Daoy (cell line): ENCODE measurements at places on chromosomes 11 and 22.
A peak's percentile ranks its signal among the peaks of the same experiment; 100 is the strongest.

GRCh38 chr22:45916515-45916914 is 60.4 kb downstream of the WNT7B start:
- no peak for DNase-seq

GRCh38 chr11:130171534-130171933 is 12.0 kb downstream of the ST14 start:
- no peak for DNase-seq

DNA sequence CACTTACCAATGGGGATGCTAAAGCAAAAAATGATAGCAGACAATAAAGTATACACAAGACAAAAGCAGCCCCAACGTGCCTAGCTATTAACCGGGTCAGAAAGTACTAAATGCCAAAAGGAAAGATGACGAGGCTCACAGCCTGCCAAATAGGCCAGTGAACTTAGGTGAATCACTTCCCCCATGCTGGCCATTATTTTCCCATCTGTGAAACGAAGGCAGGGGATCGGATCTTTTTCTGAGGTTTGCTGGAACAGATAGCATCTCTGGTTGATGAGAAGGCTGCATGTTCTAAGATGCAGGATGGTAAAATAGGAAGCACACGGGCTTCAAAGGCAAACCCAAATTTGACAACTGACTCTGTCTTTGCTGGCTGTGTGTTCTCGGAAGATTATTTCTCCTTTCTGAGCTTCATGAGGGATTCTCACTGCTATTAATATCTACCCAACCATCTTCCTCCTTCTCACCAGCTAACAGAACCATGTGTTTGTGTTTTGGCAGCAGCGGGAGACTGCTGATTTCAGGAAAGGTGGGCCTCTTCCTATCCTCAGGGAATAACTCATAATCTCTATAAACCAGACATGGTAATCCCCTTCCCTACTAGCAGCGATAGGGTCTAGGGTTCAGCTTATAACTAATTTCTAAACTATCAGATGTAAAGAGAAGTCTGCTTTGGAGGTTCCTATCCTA is 390.7 kb downstream of the LARGE1 start:
- peak; percentile 82 for DNase-seq

- no peak for DNase-seq
These were observed 1.2 kb downstream of the VEGFB start for GRCh38 chr11:64235437-64236161.

DNA sequence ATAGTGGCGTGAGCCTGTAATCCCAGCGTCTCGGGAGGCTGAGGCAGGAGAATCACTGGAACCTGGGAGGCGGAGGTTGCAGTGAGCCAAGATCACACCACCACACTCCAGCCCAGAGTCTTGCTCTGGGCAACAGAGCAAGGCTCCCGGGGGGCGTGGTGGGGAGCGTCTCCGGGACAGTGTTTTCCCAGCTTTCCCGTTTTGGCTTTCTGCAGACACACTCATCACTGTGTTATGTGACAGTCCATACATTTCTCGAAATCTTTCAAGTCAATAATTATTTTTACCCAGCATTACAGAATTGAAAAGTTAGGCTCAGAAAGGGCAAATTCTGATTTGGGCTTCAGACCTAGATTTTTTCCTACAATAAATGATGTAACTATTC is 31.7 kb downstream of the NEAT1 start:
- no peak for DNase-seq

DNA sequence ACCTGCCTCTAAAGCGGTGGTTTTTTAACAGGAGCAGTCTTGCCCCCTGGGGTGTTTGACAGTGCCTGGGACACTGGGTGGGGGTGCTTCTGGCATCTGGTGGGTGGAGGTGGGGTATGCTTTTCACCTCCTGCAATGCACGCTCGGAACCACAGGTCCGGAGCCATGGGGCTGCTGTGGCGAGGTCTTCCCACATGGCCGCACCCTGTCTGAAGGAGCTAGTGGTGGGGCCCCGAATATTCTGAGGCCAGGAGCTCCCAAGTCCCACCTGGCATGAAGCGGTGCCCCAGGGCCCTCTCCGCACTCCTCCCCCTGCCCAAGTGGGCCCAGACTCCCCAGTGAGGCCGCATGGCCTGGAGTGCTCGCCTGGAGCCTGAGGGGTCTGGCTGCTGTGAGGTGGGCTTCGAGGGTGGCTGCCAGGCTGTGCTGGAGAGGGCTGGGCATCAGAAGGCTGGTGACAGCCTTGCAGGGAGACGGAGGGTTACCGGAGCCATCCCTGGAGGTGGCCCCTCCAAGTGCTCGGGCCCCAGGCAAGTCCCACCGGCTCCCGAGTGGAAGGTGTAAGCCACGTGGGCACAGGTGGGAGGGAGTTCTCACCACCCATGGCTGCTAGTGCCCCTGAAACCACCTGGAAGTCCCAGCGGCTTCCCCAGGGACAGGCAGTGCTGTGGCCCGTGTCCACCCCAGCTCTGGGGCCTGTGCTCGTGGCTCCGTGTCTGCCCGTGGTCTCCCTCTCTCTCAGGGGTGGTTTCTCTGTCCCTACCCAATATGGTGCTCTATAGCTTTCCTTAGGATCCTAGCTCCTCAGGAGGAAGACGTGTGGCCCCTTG is 15.1 kb downstream of the TBX1 start:
- no peak for DNase-seq

- peak; percentile 84 for DNase-seq
These were observed 73.2 kb upstream of the BLID start for GRCh38 chr11:122189229-122189628.

DNA sequence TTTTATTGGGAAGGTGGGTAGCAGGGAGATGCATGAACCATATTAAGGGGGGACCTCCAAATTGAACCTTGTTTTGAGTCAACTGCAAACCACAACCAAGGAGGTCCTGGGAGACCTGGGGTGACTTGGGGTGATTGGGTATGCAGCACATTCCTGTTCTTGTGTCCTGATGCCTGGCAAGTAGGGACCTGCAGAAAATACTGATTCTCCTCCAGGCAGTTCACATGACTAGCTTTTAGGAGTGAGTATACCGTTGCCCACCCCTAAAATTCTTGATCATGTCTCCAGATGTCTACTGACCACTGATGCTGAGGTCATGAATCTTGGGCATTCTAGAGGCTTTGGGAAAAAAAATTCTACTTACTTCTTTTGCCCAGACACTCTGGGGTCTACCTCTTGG is 6.3 kb downstream of the EHF start:
- DNase-seq: no peak

DNA sequence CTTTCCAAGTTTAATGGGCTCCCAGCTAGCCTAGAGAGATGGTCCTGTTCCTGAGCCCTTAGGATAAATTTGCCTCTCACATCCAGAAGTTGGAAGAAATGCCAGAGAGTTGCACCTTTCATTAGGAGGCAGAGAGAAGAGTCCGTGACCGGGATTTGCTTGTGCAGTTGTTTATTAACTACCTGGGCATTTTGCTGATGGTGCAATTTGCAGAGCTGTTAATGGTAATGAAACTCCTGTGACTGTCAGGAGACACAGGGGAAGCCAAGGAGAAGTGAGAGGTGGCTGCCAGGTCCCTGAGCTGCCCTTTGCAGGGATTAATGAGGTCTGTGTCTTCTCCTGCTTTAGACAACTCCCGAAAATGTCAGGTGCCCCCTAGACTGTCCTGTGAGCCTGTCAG is 69.1 kb upstream of the B3GAT1 start:
- DNase-seq: no peak

- DNase-seq: peak; percentile 51
These were observed 171.8 kb downstream of the SOX6 start for GRCh38 chr11:16184588-16184987.

GRCh38 chr22:37232140-37232998 is 11.7 kb downstream of the RAC2 start:
- no peak for DNase-seq

DNA sequence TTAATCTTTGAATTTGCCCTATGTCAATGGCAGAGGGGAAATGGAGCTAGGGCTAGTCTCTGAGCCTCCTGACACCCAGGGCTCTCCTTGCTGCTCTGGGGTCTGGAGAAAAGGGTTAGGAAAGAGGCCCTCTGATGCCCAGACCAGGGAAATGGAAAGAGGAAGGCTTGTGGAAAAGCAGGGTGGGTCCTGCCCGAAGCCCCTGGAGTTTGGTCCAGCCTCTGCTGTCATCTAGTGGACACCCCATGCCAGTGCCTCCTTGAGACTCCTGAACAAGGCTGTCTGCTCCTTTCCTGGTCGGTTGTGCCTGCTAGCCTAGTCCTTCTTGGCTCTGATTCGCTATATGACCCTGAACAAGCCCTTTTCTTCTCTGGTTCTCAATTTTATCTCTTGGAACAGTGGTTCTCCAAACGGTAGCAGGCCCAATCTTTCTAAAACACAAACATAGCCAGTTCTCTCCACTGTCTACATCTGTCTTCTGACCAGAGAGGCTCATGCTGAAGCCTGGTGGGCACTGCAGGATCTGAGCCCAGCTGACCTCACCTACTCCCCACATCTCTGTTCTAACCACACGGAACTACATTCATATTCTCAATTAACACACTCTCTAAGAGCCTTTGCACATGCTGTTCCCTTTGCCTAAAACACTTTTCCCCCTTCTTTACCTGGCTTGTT is 8.8 kb upstream of the PLA2G3 start:
- peak; percentile 63 for DNase-seq

DNA sequence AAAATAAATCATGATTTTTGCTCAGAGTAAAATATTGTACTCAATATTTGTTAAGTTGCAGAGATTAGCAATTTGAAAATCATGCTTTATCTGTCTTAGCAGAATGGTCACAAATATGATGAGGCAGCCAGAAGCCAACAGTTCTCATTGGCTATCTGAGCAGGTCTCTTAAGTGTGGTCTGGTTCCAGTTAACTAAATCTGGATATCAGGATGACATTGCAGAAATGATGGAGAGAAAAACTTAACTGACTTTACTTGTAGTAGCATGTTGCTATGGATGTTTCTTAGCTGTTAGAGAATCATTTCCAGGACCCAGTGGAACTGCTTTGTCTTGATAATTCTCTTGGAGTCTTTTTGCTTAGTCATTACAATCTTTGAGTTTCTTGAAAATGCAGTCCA is 1070.3 kb downstream of the JRKL start:
- DNase-seq: no peak

DNA sequence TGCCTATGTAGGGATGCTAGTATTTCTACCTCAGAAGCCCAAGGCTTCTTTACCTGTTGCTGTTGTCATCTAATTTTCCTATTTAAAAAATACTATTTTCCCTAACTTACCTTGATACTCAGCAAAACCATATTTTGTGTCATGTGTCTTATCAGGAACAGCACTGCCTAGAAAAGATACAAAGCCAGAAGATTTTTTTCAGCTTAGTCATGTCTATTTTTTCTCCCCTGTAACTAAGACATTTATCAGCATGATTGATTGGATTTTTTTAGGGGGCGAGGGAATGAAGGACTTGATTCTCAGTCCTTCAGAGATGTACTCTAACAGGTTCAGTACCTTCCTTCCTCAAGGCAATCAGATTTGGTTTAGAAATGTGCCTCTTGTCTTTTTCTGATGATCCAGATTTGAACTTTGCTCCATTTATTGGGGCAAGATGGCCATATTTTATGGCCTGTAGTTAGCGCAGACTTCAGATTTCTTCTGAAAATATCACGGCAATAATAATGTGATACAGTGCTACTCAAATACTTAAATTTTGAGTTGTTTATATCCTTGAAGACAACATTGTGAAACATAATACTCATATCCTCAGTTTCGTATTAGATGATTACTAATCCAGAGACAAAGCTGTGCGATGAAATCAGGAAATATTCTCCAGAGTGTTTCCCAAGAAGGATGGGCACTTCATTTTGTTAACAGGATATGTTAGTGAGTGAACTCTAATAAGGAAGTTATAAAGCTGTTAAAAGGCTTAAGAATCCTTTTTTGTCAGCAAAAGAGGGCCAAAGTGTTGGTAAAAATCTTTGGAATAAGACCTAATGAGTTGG is 3.8 kb upstream of the PIK3IP1 start:
- no peak for DNase-seq

DNA sequence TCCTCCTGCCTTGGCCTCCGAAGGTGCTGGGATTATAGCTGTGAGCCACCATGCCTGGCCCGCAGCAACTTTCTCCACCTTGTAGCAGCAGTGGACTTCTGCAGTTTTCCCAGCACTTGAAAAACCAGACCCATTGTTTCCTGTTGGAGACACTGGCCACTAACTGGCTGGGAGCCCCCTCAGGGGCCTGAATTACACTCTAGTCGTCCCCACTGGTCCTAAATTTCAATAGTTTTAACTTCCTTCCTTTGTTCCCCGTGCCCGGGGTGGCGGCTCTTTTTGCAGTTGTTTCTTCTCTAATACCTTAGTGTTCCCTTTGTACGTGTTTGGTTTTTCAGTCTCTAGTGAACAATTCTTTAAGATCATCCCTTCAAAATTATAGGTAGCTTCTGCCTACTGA is 2.6 kb upstream of the MRGPRE start:
- DNase-seq: no peak

DNA sequence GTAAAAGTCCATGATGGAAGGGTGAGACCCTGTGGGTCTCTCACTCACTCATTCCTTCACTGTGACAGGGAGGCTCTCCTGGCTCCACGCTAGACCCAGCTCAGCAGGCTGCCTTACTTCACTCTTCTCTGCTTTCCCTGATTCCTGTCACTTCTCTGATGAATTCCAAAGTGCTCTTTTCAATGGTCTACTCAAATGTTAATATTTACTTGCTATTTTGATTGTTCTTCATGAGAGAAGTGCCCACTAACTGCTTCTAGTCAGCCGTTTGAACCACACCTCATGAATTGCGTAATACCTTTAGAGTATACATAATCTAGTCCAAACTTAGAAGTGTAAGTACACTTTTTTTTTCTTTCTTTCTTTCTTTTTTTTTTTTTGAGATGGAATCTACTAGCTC is 1350.2 kb upstream of the RAG2 start:
- no peak for DNase-seq

- DNase-seq: no peak
These were observed 222.9 kb downstream of the NTM start for GRCh38 chr11:131593301-131593700.

DNA sequence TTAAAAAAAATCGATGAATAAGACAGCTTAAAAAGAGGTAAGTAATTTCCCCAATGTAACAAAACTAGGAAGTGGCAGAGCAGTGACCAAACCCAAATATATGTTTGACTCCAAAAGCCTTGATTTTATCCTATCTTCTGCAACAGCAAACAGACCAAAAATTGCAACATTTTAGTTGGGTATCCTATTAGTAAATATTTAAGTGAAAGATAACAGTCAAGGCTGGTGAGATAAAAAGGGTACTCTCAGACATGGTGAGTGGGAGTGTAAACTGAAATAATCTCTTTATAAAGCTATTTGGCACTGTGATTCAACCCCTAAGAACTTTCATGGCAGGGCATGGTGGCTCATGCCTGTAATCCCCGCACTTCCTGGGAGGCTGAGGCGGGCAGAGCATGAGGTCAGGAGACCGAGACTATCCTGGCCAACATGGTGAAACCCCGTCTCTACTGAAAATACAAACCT is 1.9 kb upstream of the RDX start:
- peak; percentile 52 for DNase-seq

DNA sequence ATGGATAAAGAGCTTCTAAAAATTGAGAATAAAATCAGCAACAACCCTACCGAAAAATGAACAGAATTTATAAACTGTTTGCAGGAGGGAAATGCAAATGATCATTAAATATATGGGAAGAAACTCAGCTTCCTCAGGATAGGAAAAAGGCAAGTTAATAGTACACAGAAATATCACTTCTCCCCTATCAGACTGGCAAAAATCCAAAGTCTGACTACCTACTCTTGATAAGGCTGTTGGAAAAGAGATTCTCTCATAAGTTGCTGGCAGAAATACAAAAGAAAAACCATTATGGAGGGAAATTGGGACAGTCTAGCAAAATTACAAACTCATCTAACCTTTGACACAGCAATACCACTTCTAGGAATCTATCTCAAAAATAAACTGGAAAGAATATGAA is 100.9 kb upstream of the LDLRAD3 start:
- no peak for DNase-seq

- no peak for DNase-seq
These were observed 356.3 kb upstream of the CCDC90B start for GRCh38 chr11:83642500-83642899.

- no peak for DNase-seq
These were observed 52.4 kb downstream of the CELSR1 start for GRCh38 chr22:46484861-46485595.
